ENCODE measurements at places on chromosomes 5 and 9. TPM values are rescaled to one million over a fixed set of nuclear protein-coding genes. Genes with fewer than 3 reads are reported as not detected.

- no peak for DNase-seq
These were observed 139.6 kb upstream of the RASA1 start for GRCh38 chr5:87127956-87128687.

The FREM1 gene
- polyA plus RNA-seq, result 206 TPM

The LRRTM2 gene
- polyA plus RNA-seq, result 1.9 TPM

The DNAJB5 gene
- 9.3 TPM for polyA plus RNA-seq

- no peak for DNase-seq
These were observed 315.8 kb upstream of the GRAMD2B start for GRCh38 chr5:126107381-126107780.
